ENCODE measurements at places on chromosomes 16 and 17. TPM values are rescaled to one million over a fixed set of nuclear protein-coding genes. Genes with fewer than 3 reads are reported as not detected.
A peak's percentile ranks its signal among the peaks of the same experiment; 100 is the strongest.

DNA sequence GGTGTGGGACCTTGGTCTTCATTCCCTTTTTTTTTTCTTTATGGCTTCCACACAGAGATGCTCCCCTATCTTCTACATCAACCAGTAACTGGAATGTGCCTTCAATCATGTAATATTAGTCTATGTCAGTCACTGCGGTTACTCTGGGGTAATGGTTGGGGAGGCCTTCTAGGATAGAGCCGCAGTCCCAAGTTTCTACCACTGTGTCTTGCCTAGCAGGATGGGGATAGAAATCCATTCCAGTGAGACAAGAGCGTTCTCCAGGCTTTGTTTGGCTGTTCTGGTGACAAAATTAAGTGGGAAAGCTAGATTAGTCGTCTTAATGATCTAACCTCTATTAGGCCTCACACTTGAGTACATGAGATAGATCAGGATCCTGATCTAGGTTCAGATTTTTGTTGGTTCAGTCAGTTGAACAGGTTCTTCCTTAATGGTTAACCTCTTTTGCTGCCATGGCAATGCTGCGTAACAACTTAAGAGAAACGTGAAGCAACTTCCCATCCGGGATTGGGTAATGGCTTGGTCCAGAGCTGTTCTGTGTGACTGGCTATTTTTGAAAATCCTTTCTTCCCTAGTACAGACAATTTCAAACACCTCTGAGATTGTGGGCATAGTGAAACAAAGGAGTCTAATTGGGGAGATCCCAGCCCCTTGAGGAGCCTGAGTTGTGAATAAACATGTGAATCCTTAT lies 8.7 kb downstream of the MSL1 start:
- DNase-seq: no peak

DNA sequence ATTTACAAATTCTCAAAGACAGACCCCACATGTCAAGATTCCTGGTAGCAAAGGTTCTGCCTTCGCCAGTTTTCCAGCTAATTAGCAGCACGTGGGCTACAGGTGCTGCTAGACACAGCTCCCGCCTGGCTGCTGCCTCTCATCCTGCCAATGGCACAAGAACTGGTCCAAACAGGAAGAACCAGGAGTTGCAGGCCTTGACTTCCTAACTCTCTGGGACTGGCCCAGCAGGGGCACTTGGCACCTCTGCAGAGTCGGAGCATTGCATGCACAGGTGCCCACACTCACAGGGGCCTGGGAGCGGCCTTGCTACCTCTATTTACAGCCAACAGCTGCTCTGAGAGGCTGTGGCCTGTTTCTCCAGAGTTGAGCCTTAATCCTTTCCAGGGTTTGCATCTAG lies 39.6 kb downstream of the TK2 start:
- DNase-seq: no peak

GRCh38 chr17:29100296-29100695 lies 57.4 kb downstream of the PIPOX start:
- DNase-seq: no peak

DNA sequence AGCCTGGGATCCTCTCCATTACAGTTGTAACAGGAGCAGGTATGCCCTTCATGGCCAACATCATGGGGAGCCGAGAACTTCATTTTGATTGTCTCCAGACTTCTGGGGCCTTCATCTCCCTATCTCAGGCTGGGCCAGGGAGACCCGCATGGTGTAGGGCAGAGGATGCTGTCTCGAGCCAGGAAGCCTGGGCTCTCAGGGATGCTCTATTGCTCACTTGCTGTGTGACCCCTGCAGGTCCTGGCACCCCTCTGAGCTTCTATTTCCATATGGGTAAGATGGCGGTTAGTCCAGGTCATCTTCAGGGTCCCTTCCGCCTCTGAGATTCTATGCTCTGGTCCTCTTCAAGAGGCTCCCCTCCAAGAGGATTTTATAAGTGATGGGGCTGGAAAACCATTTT lies 20.6 kb upstream of the RNF135 start:
- no peak for DNase-seq

- DNase-seq: no peak
Measured at GRCh38 chr16:49621241-49622083, 234.4 kb downstream of the ZNF423 start.

- no peak for DNase-seq
Measured at GRCh38 chr17:78789663-78790181, 7.6 kb upstream of the CYTH1 start.

DNA sequence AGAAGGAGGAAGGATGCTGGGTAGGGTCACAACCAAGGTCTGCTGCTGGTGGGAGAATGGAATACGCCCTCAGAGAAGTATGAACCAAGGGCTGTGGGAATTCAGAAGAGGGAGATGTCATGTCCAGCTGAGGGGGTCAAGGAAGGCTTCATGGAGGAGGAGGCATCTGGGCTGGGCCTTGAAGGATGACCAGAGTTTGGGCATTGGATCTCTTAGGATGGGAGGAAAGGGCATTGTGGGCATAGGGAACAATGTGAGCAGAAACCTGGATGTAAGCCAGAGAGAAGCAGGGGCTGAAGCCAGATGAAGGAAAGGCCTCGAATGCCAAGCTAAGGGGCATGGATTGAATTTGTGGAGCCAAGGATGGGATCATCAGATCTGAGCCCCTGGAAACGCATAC lies 49.2 kb upstream of the MAP3K14 start:
- no peak for DNase-seq

DNA sequence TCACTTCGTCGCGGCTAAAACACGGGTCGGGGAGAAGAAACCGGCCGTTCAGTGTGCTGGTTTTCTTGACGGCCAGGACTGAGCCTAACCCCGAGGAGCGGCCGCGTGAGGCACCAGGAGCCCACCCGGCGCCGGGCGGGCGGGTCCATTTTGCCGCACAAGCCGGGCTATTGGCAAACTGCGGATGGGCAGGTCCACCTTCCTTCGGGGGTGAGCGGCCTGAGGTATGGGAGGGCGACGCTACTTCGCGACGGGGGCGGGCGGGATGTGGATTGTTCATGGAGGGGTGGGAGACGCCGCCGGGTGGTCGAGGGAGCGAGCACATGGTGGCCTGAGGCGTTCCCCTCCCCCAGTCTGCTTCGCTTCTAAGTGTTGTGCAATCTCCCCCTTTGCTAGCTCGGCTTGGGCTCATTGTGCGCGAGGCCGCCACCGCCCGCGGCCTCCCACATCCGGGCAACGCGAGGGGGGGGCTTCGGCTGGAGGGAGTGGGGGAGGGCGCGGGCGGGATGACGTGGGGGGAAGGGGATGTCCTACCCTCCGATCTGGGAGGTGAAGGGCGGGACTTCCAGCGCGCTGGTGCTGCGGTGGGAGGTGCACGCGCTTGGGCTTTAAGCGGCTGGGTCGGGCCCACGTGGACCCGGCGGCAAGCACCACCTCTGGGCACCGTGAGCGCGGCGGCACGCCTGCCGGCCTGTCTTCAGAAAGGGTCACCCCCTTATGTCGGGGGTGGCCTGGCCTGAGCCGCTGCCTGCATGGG lies 5.9 kb upstream of the CD68 start:
- DNase-seq: peak; percentile 89

Gene FOXK2
- polyA plus RNA-seq: 38.3 TPM

Gene C16orf46
- polyA plus RNA-seq: 1.9 TPM

Gene CD300LB
- polyA plus RNA-seq: 0.15 TPM

Gene TAF15
- polyA plus RNA-seq: 321 TPM

Gene NOG
- 1.1 TPM for polyA plus RNA-seq

Data from left kidney (tissue), 8 donors.